ENCODE measurements at places on chromosomes 5 and 9.

GRCh38 chr5:126707080-126707479 lies 69.9 kb upstream of the LMNB1 start:
- DNase-seq: no peak

GRCh38 chr9:116149844-116150243 lies 3.7 kb upstream of the PAPPA start:
- DNase-seq: no peak

- DNase-seq: no peak
Observed at GRCh38 chr5:135126688-135127438, 92.8 kb upstream of the PITX1 start.

- no peak for DNase-seq
Observed at GRCh38 chr5:84693256-84693655, 308.6 kb upstream of the EDIL3 start.

- no peak for DNase-seq
Observed at GRCh38 chr5:96338091-96338490, 95.0 kb downstream of the PCSK1 start.

DNA sequence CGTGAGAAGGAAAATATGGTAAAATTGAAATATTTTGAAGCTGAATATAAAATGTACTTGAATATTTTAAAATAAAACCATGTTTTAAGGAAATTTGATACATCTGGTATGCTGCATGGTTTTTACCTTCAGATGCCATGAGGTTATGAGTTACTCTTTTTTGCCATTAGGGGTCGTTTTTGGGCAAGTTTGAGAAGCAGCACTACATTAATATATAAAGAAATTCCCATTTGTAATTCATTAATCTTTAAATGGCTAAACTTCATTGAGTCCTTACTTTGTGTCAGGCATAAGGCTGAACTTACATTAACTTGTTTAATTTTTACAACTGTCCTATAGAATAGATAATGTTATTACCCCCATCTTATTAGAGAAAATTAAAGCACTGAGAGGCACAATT lies 152.3 kb downstream of the KDM4C start:
- no peak for DNase-seq

- no peak for DNase-seq
Observed at GRCh38 chr5:123732257-123732656, 220.3 kb downstream of the CSNK1G3 start.

DNA sequence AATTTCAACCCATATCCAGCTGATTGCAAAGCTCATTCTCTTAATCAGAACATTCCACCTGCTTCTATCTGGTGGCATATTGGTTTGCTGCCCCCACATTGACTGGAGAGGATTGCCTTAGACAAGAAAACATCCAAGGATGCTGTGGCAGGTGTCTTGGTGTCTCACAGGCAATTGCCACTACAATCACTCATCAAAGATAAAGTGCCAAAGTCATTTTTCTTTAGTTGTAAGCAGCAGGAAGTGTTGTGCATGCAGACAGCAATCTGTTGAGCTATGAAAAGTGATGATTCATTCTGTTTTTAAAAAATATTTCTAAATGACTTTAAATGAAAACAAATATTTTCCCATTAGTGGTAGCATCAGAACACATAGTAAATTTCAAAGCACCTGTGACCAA lies 53.9 kb downstream of the CDH6 start:
- DNase-seq: no peak

DNA sequence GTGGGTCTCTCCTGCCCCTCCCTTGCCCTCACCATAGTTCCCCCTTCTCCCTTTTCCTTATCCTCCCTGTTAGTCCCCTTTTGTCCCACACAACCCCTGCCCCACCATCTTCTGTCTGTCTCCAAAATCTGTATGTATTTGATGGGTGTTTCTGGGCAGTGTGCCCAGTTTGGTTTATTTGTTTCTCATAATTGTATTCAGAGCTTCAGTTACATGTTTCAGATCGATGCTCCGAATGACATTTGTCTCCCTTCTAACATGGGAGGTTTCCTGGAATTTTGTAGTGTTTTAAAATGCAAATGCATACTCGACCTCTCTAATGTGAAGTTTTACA lies 22.2 kb downstream of the FBXL7 start:
- DNase-seq: no peak

GRCh38 chr9:8651070-8651845 lies 851.7 kb upstream of the DMAC1 start:
- DNase-seq: no peak

GRCh38 chr5:74327339-74327685 lies 313.2 kb downstream of the ENC1 start:
- DNase-seq: no peak

DNA sequence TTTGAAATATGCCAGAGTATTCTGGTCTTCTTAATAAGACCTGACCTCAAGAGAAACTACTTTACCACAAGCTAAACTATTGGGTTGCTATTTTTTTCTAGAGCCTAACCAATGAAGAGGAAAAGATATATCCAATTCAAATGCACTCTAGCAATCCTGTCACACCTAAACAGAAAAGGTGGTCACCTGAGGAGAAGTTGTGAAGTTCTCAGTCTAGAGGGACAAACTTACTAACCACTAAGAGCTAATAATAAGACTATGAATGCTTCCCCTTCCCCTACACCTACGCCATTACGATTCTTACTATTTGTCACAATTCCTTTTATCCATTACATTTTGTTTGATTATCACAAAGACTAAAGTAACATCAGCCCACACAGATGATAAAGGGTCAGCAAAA lies 29.7 kb downstream of the RLN2 start:
- no peak for DNase-seq

DNA sequence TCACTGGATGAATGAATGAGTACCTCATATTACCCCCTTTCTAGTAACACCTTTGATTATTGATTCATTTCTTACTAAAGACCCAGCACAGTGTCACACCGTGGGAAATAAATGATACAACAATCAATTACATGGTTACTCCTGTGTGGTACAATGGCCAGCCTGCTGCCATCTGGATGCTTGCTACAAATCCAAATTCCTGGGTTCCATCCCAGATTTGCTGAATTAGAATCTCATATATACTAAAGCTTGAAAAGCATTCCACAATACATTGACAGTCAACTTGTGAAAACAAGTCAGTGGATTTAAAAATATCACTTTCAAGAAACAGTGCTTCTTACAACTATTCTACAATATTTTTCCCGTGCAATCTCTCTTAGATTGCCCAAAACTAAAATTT lies 989.3 kb downstream of the PTPRD start:
- DNase-seq: no peak

DNA sequence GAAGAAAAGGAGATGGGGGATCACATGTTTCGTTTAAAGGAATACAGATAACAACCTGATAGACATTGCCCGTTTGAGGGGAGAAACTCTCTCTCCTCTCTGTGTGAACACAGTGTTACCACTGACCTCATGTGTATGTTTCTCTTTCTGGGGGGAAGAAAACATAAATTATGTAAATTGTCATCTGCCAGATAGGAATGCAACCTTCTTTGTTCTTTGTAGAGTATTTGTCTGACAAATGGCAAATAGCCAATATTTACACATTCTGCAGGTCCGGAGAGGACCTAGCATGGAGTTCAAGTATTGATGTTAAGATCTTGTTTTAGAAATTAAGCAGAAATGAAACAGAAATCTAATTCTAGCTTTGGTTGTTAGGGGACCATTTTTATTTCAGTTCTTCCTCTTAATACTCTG lies 276.3 kb downstream of the SAXO1 start:
- DNase-seq: no peak
